ENCODE measurements at places on chromosomes 1 and 21.
A peak's percentile ranks its signal among the peaks of the same experiment; 100 is the strongest.

GRCh38 chr1:219271818-219272535, 98.3 kb downstream of the LYPLAL1 start:
- no peak for DNase-seq

DNA sequence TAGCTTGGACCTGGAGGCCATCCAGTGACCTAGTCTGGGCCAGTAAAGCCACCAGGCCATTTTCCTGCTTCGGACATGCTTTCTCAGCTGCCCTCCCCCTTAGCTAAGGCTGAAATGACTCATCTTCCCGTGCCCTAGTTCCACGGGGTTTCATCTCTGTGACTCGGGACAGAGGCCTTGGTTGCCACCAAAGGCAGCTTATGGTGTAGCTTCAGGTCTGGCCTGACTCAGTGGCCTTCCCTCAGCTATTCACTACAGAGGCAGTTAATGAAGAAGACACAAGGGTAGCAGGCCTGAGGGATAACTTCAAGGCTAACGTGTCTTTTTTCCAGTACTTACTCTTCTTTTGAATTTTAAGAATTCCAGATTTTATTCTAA, 82.4 kb downstream of the PBX1 start:
- no peak for DNase-seq

DNA sequence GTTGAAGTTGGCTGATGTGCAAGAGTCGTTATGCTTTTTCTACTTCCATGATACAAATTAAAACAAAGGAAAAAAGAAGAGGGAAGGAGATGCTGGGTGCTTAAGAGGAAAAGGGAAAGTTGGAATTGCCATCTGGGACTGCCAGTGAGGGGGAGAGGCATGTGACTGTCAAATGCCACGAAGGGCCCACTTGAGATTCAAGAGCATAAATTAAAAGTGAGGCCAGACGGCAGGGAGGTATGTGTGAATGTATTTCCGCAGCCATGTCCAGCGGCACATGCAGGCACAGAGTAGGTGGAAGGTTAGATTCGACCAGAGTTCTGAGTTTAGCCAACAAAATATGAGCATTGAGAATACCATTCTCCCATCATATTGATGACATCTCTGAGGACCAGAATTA, 32.0 kb downstream of the NFASC start:
- DNase-seq = no peak

DNA sequence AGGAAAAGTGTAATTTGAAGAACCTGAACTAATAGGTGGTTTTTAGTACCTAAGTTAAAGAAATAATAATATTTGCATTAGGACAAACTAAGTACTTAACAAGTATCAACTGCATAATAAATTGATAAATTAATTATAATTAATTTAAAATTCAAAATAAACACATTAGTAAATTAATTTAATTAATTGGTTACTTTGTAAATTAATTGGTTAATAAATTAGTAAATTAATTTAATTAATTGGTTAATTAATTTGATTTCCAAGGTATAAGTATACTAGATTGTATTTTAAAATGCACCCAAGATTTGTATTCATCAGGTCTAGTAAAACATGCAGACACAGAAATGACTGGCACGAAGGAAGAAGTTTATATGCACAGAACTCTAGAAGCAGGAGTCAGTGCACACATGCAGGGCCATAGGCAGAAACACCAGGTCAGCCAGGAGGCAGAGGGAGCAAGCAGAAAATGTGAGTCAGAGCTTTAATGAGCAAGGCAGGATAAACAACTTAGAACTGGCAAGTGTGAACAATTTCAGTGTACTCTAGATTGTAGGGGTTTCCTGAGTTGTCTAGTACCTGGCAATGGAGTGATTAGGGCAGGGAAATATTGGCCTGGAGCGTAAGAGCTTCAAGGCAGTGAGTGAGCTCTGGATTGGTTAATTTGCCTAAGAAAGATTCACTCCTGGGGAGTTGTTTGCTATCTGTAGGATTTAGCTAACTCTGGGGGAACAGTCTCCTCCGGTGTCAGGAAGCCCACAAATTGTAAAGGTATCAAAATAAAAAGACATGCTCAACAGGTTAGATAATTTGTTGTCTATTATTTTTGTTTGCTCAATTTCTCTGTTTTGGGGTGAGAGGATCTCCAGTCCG, 665.7 kb downstream of the MRPL39 start:
- DNase-seq = no peak

DNA sequence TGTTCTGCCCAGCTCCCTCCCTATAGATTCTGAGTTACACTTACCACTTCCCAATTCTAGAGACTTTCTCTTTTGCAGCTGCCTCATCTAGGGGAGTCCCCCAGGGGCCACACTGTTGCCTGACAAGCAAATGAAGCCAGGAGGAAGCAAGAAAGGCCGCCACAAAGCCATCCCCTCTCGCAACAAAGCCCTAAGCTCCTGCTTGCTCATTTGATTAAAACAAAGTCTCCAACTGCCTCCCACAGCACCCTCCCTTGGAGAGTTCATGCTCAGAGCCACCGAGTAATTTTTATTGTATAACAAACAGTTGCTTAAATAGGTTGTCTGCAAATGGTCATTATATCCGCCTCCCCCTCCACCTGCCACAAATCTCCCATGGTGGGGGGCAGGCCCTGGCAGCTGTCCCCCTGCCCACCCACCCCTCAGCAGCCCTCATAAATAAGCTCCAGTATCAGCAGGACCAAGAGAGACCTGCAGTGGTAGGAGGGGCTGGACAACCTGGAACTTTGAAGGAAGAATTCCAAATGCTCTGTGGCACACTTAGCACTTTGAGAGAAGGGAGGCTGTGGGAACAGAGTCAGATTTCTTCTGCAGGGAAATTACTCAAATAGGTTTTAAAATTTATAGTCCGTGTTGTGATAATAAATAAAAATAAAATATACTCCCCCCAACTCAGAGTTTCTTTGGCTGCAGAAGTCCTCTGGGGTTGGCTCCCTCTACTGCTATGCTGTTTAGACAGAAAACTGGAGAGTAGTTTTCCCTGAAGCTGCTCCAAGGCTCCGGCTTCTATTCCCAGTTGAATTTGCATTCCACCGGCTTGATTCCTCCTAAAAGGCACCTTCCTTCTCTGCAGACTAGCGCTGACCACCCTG, 237.5 kb downstream of the TTLL7 start:
- no peak for DNase-seq

DNA sequence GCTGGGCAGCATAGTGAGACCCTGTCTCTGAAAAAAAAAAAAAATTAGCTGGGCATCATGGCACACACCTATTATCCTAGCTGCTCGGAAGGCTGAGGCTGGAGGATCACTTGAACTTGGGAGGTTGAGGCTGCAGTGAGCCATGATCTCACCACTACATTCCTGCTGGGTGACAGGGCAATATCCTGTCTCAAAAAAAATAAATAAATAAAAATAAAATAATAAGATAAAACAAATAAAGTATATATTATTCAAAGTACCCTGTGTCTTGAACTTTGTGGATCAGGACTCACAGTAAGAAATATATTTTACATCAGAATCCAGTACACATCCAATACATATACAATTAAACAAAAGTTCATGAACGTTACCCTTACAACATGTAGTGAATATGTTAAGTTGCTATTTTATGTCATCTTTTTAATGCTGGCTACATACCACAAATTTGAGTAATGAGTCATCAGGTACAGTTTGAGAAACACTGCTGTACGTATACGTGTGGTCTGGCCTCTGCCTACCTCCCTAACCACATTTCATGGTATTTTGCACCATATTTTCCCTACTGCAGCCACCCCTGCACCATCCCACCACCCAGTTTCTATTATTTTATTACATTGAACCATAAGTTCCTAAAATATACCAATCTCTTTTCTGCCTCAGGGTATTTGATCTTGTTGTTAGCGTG, 4.4 kb downstream of the NME7 start:
- peak; percentile 29 for DNase-seq

- no peak for DNase-seq
Observed at GRCh38 chr1:220655509-220655908, 34.7 kb upstream of the C1orf115 start.

All from stimulated activated naive CD4-positive, alpha-beta T cell treated with Interleukin-2 at 50 U/mL for 16 hours (primary cell).